ENCODE measurements at places on chromosomes 16 and 17. TPM values are rescaled to one million over a fixed set of nuclear protein-coding genes. Genes with fewer than 3 reads are reported as not detected.

IGF2BP1 gene
- not detected for total RNA-seq

TBX6 gene
- 0.92 TPM for total RNA-seq

KRT31 gene
- 1.1 TPM for total RNA-seq

SLC22A31 gene
- total RNA-seq, result not detected

CD300H gene
- total RNA-seq, result not detected

Measured in gastrocnemius medialis (tissue), 4 donors.